Activated CD4-positive, alpha-beta T cell treated with anti-CD3 and anti-CD28 coated beads for 48 hours (primary cell): ENCODE measurements at places on chromosomes 1 and 21.
A peak's percentile ranks its signal among the peaks of the same experiment; 100 is the strongest.

GRCh38 chr1:188641566-188642211 lies 1812.9 kb downstream of the PLA2G4A start:
- DNase-seq = no peak

- DNase-seq = peak; percentile 52
Measured at GRCh38 chr1:40363721-40364120, 9.8 kb upstream of the SMAP2 start.

- no peak for DNase-seq
Measured at GRCh38 chr1:177185209-177185608, 14.5 kb downstream of the BRINP2 start.

DNA sequence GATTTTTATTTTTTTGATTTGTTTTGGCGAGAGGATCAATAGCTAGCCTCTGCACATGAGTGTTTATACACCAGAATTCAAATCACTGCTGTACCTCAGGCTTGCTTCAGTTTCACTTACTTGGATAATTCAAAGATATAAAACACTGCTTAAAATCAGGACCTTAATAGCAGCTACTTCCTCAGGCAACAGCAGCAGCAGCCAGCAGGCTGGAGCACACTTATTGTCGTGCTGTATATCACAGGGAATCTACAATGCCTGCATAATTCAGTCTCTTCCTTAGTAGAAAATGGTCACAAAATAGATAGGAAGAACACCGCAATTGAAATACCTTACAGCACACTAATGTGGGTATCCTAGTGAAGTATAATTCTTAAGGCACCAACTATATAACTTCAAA lies 497.3 kb downstream of the NEGR1 start:
- DNase-seq = no peak

DNA sequence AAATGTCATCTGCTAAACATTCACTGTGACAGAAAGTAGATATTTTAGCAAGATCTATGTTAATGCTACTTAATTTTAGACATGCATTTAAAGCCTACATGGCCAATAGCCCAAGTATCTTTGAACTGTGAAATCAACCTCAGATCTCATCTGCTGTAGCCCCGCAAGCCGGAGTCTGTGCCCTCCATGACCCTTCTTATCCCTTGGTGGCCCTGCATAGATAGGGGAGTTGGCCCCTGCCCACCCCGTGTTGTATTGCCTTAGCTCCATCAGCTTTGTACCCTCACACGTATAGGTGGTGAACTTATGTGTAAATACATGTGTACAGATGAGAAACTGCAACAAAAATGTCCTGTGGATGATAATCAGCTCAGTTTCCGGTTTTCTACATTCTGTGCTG lies 18.5 kb downstream of the ATP5PO start:
- DNase-seq = no peak

DNA sequence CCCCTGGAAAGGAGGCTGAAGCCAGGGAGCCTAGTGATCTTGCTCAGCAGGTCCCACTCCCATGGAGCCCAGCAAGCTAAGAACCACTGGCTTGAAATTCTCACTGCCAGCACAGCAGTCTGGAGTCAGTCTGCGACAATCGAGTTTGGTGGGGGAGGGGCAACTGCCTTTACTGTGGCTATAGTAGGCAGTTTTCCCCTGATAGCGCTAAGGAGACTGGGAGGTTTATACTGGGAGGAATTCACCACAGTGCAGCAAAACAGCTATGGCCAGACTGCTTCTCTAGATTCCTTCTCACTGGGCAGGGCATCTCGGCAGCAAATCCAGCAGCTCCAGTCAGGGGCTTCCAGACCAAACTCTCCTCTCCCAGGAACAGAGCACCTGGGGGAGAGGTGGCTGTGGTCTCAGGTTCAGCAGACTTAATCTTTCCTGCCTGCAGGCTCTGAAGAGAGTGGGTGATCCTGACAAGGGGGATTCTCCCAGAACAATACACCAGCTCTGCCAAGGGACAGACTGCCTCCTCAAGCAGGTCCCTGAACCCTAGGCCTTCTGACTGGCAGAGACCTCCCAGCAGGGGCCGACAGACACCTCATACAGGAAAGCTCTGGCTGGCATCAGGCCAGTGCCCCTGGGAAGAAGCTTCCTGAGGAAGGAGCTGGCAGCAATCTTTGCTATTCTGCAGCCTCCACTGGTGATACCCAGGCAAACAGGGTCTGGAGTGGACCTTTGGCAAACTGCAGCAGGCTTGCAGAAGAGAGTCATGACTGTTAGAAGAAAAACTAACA lies 548.5 kb upstream of the NEGR1 start:
- no peak for DNase-seq

GRCh38 chr1:192489748-192490147 lies 85.8 kb upstream of the RGS1 start:
- peak; percentile 5 for DNase-seq

DNA sequence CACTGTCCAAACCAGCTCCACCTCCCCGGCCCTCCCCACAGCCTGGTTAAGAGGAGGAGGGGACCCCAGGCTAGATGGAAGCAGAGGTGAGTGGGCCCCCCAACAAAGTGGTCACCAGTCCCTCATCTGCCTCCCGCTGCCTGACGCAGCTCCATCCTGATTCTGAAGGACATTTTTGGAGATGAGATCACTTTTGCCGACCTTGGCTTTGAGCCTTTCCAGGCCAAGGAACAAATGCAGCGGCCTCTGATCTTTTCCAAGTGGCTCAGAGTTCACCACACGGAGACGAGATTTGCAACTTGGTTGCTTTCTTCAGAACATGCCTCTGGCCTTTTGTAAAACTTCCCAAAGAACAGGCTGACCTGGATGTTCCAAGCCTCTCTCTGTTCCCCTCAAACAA lies 223.1 kb downstream of the NPHP4 start:
- DNase-seq = no peak

- no peak for DNase-seq
Measured at GRCh38 chr1:171420810-171421209, 64.5 kb upstream of the PRRC2C start.

DNA sequence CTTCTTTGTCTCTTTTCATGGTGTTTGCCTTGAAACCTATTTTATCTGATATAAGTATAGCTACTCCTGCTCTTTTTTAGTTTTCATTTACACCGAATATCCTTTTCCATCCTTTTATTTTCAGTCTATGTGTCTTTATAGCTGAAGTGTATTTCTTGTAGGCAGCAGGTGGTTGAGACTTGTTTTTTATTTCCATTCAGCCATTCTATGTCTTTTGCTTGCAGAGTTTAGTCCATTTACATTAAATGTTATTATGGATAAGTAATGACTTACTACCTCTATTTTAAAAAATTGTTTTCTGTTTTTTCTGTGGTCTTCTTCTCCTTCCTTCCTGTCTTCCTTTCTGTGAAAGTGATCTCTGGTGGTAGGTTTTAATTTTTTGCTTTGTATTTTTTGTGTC lies 45.0 kb upstream of the CD55 start:
- no peak for DNase-seq

DNA sequence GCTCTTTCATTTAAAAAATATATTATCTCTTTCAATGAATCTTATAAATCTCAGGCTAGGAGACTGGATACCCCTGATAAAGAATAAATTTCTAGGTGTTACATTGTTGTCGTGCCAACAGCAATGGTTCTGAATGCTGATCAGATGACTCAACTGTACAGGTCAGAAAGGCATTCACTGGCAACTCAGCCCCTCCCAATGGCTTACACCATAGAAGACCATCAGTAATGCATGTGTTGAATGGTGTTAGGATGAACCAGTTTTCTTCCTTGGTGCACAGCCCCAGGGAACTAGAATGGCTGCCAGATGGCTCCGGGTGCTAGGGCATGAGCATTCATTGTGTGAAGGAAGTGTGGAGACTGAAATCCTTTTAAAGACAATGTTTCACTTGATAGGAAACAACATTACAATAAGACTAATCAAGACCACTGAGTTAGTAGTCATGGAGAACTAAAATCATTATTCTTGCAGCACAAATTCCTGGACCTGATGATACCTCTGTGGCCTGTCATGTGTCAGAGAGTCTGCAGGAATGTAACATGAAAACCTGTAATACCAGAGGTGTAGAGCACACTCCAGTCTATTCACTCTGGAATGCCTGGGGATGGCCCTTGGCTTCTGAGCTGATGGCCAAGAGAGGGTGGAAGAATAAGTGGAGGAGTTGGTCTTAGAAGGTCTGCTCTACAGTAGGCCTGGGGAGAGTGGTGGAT lies 187.7 kb upstream of the LMO4 start:
- DNase-seq = no peak

DNA sequence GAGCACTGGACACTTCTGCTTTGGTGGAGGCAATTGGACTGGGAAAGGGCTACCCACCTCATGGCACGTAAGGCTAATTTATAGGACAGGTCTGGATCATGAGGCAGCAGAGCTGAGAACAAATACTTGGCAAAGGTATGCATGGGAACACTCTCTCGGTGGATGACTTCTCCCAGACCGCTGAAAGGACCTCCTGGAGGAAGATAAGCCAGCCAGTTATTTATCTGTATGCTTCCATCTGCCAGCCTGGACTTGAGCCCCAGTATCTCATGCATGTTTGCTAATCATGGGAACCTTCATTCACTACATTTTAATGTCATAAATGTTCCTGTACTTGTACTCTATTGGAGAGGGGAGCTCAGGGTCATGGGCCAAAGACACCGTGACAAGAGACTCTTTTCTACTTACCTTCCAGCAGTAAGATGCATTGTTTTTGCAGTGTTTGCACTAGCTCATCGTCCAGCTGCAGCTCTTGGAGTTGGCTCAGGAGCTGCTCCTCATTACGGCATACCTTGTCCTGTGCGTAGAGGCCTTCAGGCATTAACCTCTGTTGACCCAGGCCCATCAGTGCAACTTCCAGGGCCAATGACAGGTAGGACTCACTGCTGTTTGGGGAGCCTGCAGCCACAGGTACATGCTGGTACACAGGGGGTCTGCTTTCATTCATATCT lies 23.7 kb downstream of the UROD start:
- no peak for DNase-seq

- DNase-seq = no peak
Measured at GRCh38 chr1:208475449-208475848, 231.3 kb upstream of the PLXNA2 start.

- DNase-seq = no peak
Measured at GRCh38 chr1:203420263-203420662, 55.3 kb upstream of the PRELP start.

GRCh38 chr21:33088384-33088783 lies 18.4 kb downstream of the OLIG1 start:
- no peak for DNase-seq

DNA sequence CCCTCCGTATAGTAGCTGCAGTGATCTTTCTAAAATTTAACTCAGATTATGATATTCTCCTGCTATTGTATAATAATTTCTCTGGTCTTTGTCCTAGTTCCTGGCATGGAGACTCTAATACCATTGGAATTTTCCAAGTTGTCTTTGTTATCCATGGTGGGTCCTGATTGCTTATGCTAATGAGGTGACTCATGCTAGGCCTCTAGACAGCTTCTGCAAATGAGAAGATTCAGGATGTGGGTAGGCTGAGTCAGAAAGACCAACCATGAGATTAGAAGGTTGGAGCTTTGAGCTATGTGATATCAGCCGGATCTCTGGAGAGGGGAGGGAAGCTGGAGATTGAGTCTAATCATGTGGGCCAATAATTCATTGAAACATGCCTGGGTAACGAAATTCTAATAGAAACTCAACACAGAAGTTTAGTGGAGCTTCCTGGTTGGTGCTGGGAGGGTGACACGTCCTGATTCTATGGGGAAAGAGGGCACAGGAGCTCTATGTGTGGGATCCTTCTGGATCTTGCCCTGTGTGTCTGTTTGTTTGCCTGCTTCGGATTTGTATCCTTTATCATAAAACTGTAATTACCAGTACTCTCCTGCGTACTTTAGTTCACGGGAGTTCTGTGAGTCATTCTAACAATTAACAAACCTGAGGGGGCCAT lies 73.2 kb upstream of the CNIH3 start:
- DNase-seq = peak; percentile 34

GRCh38 chr1:31036749-31037500 lies 28.6 kb downstream of the PUM1 start:
- no peak for DNase-seq

DNA sequence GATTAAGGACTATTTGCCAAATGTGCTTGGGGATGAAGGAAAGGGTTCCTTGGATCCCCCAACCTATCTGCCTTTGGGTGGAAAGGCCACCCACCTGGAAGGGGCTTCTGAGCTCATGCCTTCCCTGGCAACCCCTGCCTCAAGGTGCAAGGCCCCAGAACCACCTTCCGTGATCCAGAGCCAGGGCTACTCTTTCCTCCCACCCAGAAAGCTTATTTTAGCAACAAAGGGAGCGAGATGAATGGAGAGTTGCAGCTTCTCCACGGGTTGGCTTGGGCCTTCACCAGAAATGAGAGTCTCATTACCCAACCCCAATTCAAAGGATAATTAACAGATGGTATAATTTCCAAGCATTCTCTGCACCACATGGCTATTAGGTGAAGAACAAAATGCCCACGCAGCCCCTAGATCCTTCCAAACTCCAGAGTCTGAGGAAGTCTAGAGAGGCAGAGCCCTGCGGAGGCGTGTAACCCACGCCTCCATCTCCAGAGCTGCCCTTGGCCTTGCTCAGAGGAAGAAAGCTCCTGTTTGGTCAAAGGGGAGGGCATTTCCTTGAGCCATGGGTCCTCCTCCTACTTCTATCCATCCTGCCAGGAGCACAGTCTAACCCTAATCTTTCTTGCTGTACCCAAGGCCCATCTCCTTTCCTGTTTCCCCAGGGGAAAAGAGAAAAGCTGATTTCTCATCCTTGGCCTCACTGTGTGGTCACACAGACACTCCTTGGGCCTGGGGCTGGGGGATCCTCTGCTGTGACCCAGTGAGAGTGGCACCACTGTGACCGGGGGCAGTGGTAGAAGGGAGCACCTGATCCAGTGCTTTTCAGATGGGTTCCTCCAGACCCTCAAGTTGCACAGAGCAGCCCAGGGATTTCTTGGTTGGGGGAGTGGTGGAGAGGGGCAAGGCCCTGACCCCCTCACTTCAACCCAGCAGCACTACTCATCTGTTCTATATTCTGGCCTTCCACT lies 1.7 kb upstream of the CELSR2 start:
- no peak for DNase-seq

- no peak for DNase-seq
Measured at GRCh38 chr1:153307221-153307600, 5.5 kb downstream of the PGLYRP3 start.

GRCh38 chr1:1357871-1358432 lies 403 bp downstream of the MXRA8 start:
- DNase-seq = no peak

DNA sequence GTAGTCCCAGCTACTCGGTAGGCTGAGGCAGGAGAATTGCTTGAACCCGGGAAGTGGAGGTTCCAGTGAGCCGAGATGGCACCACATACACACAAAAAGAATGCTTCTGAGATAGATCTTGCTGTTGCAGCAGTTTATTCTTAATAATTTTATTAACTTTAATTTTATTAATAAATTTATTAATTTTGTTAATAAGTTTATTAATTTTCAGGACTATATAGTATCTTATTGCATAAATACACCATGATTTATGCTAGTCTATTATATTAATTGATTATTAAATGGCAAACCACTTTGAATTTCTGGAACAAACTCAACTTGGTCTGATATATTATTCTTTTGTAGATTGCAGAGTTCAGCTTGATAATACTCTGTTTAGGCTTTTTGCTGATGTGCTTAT lies 99.5 kb downstream of the CLIC6 start:
- DNase-seq = no peak

- DNase-seq = no peak
Measured at GRCh38 chr1:216456682-216457081, 33.4 kb upstream of the USH2A start.

- DNase-seq = peak; percentile 51
Measured at GRCh38 chr1:15417059-15417934, 7.6 kb downstream of the EFHD2 start.
